DND-41 (cell line): ENCODE measurements at places on chromosomes 5 and 9.
A peak's percentile ranks its signal among the peaks of the same experiment; 100 is the strongest.

DNA sequence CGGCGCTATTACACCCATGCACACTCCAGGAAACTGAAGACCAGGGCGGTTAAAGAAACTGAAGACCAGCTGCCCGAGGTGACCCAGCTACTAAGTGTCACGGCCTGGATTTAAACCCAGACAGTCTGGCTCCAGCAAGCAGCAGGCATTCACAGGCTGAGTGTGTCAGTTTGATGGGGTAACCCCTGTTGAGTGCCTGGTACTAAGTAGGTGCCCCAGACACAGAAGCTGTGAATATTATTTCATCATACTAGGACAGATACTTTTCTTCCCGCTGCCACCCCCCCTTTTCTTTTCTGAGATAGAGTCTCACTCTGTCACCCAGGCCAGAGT, 7.3 kb downstream of the ENG start:
- H3K27ac ChIP-seq: no peak overlapping the region
- no peak overlapping the region for H3K4me3 ChIP-seq
- no peaks in the 10 kb centered on the region for H3K4me1 ChIP-seq
- DNase-seq: no peak
- no peaks in the 10 kb centered on the region for H3K36me3 ChIP-seq

- H3K4me1 ChIP-seq: no peaks in the 10 kb centered on the region
- no peak for DNase-seq
- no peaks in the 10 kb centered on the region for H3K27me3 ChIP-seq
These were observed 237.2 kb downstream of the FBXL7 start for GRCh38 chr5:15737036-15737821.

- peak overlapping the region; percentile 75 for H3K27ac ChIP-seq
- H3K27me3 ChIP-seq: no peaks in the 10 kb centered on the region
- DNase-seq: no peak
- H3K4me1 ChIP-seq: peaks cover 35% of the 10 kb centered on the region
These were observed 435 bp downstream of the ZNF189 start for GRCh38 chr9:101398930-101399642.

DNA sequence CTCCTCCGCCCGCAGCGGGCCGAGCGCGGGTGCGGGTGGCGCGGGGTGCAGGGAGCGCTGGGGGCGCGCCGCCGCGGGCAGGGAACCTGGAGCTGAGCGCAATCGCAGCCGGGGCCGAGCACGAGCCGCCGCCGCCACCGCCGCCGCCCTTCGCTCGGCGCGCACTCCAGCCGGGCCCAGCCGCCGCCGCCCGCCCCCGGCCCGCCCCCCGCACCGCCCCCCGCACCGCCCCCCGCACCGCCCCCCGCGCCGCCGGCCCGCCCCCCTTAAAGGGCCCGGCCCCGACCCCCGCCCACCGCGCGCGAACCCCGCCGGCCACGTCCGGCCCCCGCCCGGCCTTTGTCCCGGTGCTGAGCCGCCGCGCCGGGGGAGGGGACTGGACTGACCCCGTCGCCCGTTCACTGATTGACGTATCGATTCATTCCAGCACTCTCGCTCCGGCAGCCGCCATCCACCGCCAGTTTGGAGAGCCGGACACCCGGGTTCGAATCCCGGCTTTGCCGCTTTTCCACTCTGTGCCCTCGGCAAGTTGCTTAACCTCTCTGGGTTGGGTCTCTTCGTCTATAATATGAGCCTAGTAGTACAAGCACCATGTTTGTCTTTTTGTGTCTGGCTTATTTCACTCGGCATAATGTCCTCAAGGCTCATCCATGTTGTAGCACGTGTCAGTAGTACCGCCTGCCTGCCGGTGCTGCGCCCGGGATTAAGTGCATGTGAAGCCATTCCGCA, at the start of gene SH3PXD2B:
SH3PXD2B (minus strand) TSS at position 168 of the 729 bp plus-strand sequence. CDS start 173 bp downstream, outside the sequence.
- peak within 1 kb of the TSS; percentile 21; the same call in 1 of the 2 replicates for H3K4me3 ChIP-seq
- H3K27ac ChIP-seq: no peak within 1 kb of the TSS
- H3K36me3 ChIP-seq: no peaks in the 10 kb centered on the region
- H3K27me3 ChIP-seq: peaks cover 20% of the 10 kb centered on the region

- H3K27ac ChIP-seq: peak overlapping the region; percentile 61; the same call in 1 of the 2 replicates
- peaks cover 15% of the 10 kb centered on the region for H3K4me1 ChIP-seq
- no peaks in the 10 kb centered on the region for H3K27me3 ChIP-seq
- peak overlapping the region; percentile 63 for H3K4me3 ChIP-seq
- DNase-seq: no peak
These were observed 30.7 kb upstream of the PSD2 start for GRCh38 chr5:139764886-139765408.

DNA sequence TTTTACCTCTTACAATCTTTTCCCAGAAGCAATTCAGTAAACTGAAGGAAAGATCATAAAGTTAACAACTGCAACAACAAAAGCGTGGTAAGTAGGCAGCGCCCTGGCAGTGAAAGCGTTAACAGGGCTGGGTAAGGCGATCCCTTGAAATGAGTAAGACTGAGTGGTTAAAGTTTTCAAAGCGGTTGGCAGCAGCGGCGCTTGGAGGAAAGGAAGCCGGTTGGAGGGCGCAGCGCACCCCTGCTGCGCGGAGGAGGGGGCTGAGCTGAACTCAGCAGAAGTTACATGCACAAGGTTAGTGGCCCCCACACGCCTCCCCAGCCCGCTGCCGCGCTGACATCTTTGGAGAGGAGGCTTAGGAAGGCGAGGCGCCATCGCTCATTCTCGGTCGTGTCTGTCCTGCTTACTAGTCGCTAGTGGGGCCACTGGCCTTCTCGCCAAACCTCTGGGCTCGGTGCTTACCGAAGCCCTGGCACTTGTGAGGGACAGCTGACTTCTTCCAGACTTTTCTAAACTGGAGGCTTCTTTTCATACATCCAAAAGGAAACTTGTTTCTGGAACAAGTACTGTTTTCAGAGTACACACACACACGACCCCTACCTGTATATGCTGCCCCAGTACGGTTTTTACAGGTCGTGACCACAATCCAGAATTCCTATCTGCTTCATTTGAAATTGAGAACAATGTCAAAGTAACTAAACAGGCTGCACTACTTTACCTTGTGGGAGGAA, at the start of gene SH3RF2:
SH3RF2 (plus strand) TSS at position 178 of the 731 bp plus-strand sequence. CDS start 1,351 bp downstream, outside the sequence.
- DNase-seq: no peak
- no peak within 1 kb of the TSS for H3K27ac ChIP-seq
- H3K27me3 ChIP-seq: peaks cover 9% of the 10 kb centered on the region
- H3K36me3 ChIP-seq: no peaks in the 10 kb centered on the region

GRCh38 chr5:129020683-129021082, 55.4 kb downstream of the SLC27A6 start:
- H3K27ac ChIP-seq: no peak overlapping the region
- no peaks in the 10 kb centered on the region for H3K36me3 ChIP-seq
- no peaks in the 10 kb centered on the region for H3K27me3 ChIP-seq
- H3K4me3 ChIP-seq: no peak overlapping the region
- no peaks in the 10 kb centered on the region for H3K4me1 ChIP-seq

- H3K27ac ChIP-seq: no peak overlapping the region
- H3K36me3 ChIP-seq: no peaks in the 10 kb centered on the region
- H3K4me3 ChIP-seq: no peak overlapping the region
- DNase-seq: peak; percentile 67
- H3K27me3 ChIP-seq: no peaks in the 10 kb centered on the region
- H3K4me1 ChIP-seq: 0 out of 2 replicates have a peak, but pooled peaks cover 5% of the 10 kb centered on the region
These were observed 4.7 kb upstream of the TEX53 start for GRCh38 chr9:114662081-114662989.
